Breast epithelium (tissue), 4 donors: ENCODE measurements at places on chromosomes 6 and 20. TPM values are rescaled to one million over a fixed set of nuclear protein-coding genes. Genes with fewer than 3 reads are reported as not detected.

DNA sequence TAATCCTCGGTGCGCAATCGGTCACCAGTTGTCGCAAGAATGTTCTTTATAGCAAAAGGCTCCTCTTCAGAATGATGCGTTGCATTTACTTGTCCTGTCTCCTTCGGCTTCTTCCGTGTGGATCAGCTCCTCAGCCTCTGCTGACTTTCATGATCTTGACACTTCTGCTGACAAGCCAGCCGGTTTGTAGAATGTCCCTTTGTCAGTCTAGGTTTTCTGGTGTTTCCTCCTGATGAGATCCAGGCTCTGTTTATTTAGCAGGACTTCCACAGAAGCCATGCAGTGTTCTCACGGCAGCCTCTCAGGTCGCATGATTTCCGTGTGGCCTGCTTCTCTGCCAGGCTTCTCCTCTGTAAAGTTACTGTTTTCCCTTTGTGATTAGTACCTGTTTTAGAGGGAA, 66.9 kb downstream of the STX11 start:
- H3K36me3 ChIP-seq = no peaks in the 10 kb centered on the region
- H3K4me1 ChIP-seq = no peaks in the 10 kb centered on the region
- no peak for DNase-seq
- no peaks in the 10 kb centered on the region for H3K27me3 ChIP-seq
- H3K27ac ChIP-seq = peak overlapping the region; percentile 95

GRCh38 chr6:150254770-150255169, 111.9 kb downstream of the PPP1R14C start:
- no peaks in the 10 kb centered on the region for H3K27me3 ChIP-seq
- H3K4me3 ChIP-seq = no peak overlapping the region
- H3K4me1 ChIP-seq = no peaks in the 10 kb centered on the region
- DNase-seq = no peak

DNA sequence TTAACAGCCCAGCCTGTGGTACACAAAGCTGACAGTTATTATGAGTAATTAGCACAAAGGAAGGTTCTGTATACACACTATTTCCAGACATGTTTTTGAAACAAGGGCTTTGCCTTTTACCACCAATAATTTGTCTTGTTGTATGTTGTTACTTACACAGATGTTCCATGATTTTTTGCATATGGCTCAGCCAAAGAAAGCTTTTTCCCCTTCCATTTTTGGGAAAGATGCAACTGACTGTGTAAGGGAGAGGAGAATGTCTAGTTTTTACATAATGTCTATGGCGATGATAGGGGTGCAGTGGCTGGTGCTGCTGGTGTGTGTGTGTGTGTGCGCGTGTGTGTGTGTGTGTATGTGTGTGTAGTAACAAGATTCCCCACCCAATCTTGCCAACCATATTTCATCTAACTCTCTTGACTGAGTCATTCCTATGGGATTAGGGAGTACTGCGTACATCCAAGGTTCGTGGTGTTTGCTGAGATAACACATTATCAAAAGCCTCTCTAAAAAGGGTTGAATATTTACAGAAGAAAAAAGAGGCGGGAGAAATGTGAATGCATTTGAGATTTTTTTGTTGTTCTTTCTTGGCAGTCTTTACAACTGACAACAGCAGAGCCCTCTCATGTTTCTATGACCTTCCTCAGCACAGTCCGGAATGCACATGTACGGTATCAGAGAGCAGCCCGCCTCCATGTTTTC, 192.2 kb downstream of the GMPR start:
- no peak overlapping the region for H3K27ac ChIP-seq
- no peaks in the 10 kb centered on the region for H3K4me1 ChIP-seq
- DNase-seq = no peak
- no peak overlapping the region for H3K4me3 ChIP-seq

Gene GRM1
- 0.16 TPM for total RNA-seq

DNA sequence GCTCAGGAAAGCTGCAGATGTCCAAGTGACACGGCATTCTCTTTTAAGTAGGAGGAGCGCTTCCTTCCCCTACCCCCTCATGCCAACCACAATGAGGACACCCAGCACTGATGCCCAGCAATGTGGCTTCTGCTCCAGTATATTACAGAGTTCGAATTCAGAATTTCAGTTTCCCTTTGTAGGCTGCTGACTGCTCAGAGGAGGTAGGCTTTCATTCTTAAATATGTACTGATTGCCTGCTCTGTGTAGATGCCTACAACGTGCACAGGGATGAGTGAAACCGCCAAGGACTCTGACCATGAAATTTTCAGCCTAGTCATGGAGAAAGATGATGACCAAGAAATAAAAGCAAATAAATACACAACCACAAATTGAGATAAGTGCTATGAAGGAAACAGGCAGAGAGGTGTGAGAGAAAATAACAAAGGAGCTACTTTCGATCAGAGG, 50.9 kb upstream of the TNFAIP3 start:
- H3K27me3 ChIP-seq = no peaks in the 10 kb centered on the region
- DNase-seq = no peak
- no peak overlapping the region for H3K4me3 ChIP-seq
- H3K4me1 ChIP-seq = no peaks in the 10 kb centered on the region
- H3K27ac ChIP-seq = no peak overlapping the region
- no peaks in the 10 kb centered on the region for H3K36me3 ChIP-seq

Gene EPPIN
- total RNA-seq = not detected

GRCh38 chr6:40545954-40546353, 41.2 kb downstream of the LRFN2 start:
- no peaks in the 10 kb centered on the region for H3K36me3 ChIP-seq
- no peaks in the 10 kb centered on the region for H3K27me3 ChIP-seq
- no peaks in the 10 kb centered on the region for H3K4me1 ChIP-seq
- H3K4me3 ChIP-seq = no peak overlapping the region
- no peak overlapping the region for H3K27ac ChIP-seq
